Midbrain (tissue), 1 donor: ENCODE measurements at places on chromosomes 4 and X.

GRCh38 chr4:2836391-2836859 lies 7.2 kb upstream of the ADD1 start:
- DNase-seq: no peak

DNA sequence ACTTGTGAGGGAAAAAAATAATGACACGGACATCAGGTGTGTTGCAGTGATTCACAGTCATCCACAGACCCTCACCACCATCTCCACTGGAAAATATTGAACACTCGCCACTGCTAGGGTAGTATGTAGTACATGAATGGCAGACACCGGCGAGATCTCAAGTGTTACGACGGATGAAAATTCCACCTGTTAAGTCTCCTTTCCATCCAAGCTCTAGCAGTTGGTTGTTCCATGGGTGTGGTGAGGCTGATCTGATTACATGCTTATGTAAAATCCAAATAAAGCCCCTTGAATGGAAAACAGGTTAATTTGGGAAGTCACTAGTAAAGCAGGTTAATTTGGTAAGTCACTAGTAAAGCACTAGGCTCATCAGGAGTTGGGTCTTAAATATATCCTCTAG lies 1.1 kb upstream of the ARMCX4 start:
- DNase-seq: no peak

DNA sequence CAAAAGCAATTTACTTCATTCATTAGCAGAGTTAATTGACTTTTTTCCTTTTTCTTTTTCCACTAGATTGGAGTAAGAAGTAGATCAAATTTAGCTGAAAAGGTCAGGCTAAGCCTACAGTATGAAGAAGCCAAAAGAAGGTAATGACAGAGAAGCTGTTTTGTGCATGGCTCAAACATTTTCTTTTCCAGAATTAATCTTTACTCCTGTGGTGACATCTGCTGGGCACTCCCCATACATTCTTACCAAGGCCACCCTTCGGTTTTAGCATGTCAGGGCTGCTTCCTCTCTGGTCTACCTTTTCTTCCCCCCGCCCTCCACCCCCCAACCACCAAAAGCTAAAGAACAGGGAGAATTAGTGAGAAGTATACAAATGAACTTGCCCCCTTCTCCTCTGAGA lies 70.2 kb downstream of the CLDN22 start:
- DNase-seq: peak; percentile 50

GRCh38 chrX:103879339-103879738 lies 47.3 kb upstream of the RAB9B start:
- DNase-seq: no peak

- no peak for DNase-seq
Measured at GRCh38 chrX:50635162-50635561, 164.5 kb upstream of the DGKK start.

DNA sequence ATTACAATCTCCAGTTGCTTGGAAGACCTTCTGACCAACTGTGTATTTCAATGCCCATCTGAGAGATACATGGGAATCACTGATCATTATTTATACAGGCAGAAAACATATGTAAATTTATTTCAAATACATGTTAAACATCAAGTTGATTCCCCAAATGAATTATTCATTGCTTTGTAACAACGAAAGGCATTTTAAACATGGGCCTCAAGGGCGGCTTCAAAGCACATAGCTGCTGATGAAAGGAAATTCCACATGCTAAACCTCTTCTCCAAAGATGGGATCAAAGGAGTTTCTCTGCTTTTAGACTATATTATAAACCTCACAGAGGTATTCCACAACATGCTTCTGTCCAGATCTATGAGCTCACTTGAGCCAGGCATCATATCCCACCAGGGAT lies 4.3 kb upstream of the RAB40A start:
- DNase-seq: no peak

DNA sequence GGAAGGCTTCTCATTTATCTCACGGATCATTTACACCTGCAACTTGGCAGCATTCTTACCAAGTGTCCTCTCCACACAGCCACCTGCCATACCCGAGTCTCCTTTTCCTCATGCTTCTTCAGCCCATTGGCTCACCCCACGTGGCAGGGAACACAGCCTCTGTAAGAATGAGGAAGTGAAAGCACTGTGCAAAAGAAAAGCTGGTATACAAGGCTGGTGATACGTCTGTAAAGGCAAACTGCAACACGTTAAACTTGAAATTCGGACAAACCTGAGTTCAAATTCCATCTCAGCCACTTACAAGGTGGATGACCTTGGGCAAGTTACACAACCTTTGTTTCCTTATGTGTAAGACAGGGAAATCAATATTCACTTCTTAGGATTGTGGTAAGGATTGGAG lies 164.0 kb upstream of the RASGEF1B start:
- DNase-seq: peak; percentile 41

GRCh38 chr4:5143940-5144339 lies 92.7 kb downstream of the STK32B start:
- no peak for DNase-seq

- DNase-seq: no peak
Measured at GRCh38 chr4:20192736-20193135, 59.0 kb upstream of the SLIT2 start.

DNA sequence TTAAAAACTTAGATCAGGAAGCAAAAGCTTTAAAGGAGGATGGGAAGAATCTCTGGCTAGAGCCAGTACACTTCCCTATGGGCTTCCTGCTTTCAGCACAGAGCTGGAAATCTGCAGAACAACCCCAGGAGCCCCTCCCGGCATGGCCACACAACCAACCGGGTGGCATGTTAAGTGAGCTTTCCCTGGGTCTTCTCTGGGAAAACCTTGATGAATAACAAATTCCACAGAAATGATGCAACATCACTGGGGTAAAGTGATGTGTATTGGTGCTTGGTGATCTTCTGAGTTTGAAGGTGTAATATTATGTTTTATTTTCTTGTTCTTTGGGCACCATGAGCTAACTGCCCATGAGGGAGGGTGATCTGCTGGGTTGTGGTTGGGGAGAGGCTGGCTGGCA lies 22.1 kb downstream of the NHS start:
- no peak for DNase-seq

GRCh38 chr4:30828264-30828926 lies 108.2 kb downstream of the PCDH7 start:
- no peak for DNase-seq

GRCh38 chrX:78957049-78957767 lies 12.0 kb downstream of the P2RY10 start:
- no peak for DNase-seq

- no peak for DNase-seq
Measured at GRCh38 chr4:80074651-80075050, 1.6 kb upstream of the ANTXR2 start.

GRCh38 chr4:183263787-183264386 lies 56.2 kb downstream of the CLDN22 start:
- no peak for DNase-seq

DNA sequence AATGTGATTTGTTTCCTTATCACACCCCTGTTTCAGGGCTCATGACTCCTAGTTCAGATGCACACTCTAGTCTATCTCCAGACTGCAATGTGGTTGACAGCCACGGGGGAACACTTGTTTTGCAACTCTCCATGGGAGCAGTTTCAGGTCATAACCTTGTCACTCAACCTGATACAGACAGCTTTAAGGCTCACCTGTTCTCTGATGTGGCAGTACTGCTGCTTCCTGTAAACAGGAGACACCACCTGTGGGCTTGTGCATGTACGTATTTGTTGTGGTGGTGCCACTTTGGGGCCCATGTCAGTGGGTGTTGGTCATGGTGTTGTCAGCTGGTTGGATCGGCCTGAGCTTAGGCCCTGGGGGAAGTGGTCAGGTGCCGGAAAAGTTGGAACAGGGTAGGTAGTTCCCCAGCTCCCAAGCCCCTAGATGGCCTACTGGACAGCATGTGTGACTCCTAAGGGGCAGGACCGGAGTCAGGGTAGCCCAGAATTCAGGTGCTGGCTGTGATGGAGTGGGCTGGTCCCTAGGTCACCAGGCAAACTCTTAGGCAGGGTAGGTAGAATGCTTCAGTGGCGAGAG lies 46.2 kb downstream of the FAM9B start:
- no peak for DNase-seq
